Mesenchymal stem cell (in vitro differentiated cells and primary cell): ENCODE measurements at places on chromosomes 5 and 9.

DNA sequence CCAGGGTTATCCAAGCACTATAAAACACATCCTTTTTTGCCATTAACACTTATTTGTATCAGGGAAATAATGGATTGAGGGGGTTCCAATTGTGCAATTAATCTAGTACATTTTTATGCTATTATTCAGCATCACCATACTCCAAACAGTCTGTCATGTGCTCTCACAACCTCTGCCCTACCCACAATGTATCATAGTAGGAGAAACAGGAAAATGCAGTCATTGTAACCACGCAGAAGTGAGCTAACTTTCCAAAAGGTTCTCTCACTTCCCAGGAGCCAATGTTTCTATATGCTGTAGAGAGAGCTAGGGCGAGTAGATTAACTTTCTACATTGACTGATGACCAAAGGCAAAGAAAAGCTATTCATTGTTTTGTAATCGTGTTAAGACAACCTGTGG is 29.8 kb downstream of the DAB2 start:
- DNase-seq, result peak; percentile 83
- peaks cover 80% of the 10 kb centered on the region for H3K36me3 ChIP-seq
- no peak overlapping the region for H3K27ac ChIP-seq

DNA sequence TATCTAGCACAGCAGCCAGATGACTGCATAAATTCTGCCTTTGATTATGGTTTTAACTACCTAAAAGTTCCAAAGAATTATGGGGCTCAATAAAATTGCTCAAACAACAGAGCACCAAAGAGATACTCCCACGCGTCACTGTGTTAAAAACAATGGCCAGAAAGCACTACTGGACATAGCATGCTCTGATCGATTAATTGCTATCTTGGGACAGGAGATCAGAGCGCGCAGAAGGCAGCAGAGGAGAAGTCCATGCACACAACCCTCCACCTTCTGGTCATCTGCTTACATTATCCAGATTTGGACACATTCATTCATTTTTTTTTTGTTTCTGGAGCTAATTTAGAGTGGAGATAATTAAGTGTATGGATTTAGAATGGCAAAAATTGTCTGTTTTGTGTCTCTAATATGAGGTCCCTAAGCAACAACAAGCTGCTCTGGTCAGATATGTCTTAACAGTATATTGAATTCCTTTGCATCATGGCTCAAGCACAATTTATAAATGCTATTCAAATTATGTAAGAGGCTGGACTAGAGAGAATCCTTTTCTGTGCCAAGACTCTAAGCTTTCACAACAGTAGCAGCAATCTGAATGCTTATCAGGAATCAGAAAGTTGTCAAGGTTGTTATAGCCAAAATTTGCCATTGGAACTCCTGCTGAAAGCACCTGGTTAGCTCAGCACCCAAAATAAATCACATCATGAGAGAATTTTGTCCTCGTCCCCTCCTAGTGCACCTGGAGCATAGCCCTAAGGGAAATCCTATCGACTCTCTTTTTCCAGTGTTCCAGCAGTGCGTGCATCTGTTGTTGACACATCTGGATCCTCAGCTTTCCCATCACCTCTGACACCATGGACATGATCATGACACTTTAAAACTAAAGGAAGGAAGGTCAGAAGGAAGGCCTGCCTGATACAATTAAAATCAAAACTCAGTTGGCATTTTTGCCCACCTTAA is 98.6 kb upstream of the HMHB1 start:
- H3K4me1 ChIP-seq, result no peaks in the 10 kb centered on the region
- no peak overlapping the region for H3K27ac ChIP-seq
- H3K4me3 ChIP-seq, result no peak overlapping the region
- no peak for DNase-seq
- H3K36me3 ChIP-seq, result no peaks in the 10 kb centered on the region
- no peaks in the 10 kb centered on the region for H3K27me3 ChIP-seq

GRCh38 chr5:95768731-95769130 is 37.6 kb downstream of the RHOBTB3 start:
- peaks cover 24% of the 10 kb centered on the region for H3K36me3 ChIP-seq
- H3K27me3 ChIP-seq, result no peaks in the 10 kb centered on the region
- no peak for DNase-seq
- H3K4me3 ChIP-seq, result no peak overlapping the region
- peaks cover 6% of the 10 kb centered on the region for H3K4me1 ChIP-seq
- H3K27ac ChIP-seq, result no peak overlapping the region

GRCh38 chr9:134641173-134641989 is at the start of gene COL5A1:
Gene COL5A1, plus strand, starts transcription at chr9:134641803. Its CDS starts 385 bp downstream, at chr9:134642188.
- DNase-seq, result peak; percentile 96
- H3K36me3 ChIP-seq, result no peaks in the 10 kb centered on the region
- peaks cover 45% of the 10 kb centered on the region for H3K4me1 ChIP-seq
- H3K27ac ChIP-seq, result peak within 1 kb of the TSS; percentile 68
- H3K4me3 ChIP-seq, result peak within 1 kb of the TSS; percentile 89

GRCh38 chr5:16932401-16932800 is 3.7 kb downstream of the MYO10 start:
- H3K4me1 ChIP-seq, result peaks cover 8% of the 10 kb centered on the region
- H3K27me3 ChIP-seq, result no peaks in the 10 kb centered on the region
- H3K4me3 ChIP-seq, result no peak overlapping the region
- no peak for DNase-seq

DNA sequence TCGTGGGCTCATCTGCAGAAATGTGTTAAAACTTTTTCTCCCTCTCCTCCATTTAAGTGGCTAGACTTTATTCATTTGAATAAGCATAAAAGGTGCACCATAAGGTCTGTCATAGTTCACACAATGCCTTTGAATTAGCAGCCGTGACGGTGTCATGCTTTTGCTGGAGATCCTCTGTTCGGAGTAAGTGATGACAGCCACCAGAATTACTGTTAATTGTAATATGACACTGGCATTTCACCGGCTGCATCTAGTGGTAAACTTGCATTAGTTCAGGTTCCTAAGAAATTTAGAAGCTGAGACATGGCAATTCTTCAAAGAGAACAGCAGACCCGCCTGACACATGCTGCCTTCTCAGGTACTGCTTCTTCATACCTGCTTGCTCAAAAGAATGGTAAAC is 241.7 kb downstream of the EBF1 start:
- H3K36me3 ChIP-seq, result no peaks in the 10 kb centered on the region
- H3K27me3 ChIP-seq, result peaks cover 3% of the 10 kb centered on the region
- no peak overlapping the region for H3K27ac ChIP-seq
- no peak overlapping the region for H3K4me3 ChIP-seq
- no peak for DNase-seq

- no peaks in the 10 kb centered on the region for H3K36me3 ChIP-seq
- H3K27me3 ChIP-seq, result no peaks in the 10 kb centered on the region
- H3K4me1 ChIP-seq, result peaks cover 2% of the 10 kb centered on the region
- peak overlapping the region; percentile 45 for H3K27ac ChIP-seq
These were observed 103.5 kb downstream of the NDUFAF2 start for GRCh38 chr5:61048534-61048933.

DNA sequence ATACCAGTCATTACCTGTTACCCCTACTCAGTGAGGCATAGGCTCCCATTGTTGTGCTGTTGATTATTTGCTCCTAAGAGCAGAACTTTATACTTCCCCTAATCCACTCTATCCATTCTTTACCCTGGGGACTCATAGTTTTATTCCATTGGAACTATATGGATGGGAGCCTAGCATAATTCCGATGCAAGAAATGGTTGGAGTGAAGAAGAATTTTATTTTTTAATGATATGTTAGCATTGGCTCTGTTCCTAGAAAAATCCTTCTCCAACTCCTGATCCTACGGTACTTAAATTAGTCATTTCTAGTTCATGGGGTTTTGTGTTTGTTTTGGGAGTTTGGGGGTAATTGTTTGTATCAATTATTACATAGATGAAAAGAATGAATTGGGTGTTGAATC is 191.5 kb downstream of the GOLPH3 start:
- no peaks in the 10 kb centered on the region for H3K36me3 ChIP-seq
- peaks cover 4% of the 10 kb centered on the region for H3K4me1 ChIP-seq
- no peak overlapping the region for H3K27ac ChIP-seq
- no peak for DNase-seq
- H3K27me3 ChIP-seq, result no peaks in the 10 kb centered on the region
- H3K4me3 ChIP-seq, result no peak overlapping the region

DNA sequence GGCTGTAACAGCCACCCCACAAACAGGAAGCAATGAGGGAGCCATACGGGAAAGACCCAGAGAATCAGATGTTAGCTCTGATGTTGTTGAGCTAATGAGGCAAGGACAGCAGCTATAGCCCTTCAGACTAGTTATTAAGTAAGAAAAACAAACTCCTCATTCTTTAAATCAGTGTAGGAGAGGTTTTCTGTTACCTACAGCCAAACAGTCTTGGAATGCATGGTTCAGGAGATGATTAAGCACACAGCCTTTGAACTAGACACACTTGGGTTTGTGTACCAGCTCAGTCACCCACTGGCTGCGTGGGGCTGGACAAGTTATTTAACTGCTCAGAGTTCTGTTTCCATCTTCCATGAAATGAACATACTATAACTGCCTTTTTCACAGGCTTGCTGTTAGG is 68.1 kb downstream of the SPOCK1 start:
- H3K27ac ChIP-seq, result no peak overlapping the region
- no peaks in the 10 kb centered on the region for H3K36me3 ChIP-seq
- H3K4me3 ChIP-seq, result no peak overlapping the region

GRCh38 chr5:123181394-123181801 is 92.4 kb downstream of the PRDM6 start:
- DNase-seq, result no peak
- no peaks in the 10 kb centered on the region for H3K27me3 ChIP-seq
- H3K27ac ChIP-seq, result no peak overlapping the region
- no peaks in the 10 kb centered on the region for H3K36me3 ChIP-seq
- H3K4me1 ChIP-seq, result peaks cover 4% of the 10 kb centered on the region
- no peak overlapping the region for H3K4me3 ChIP-seq

- no peaks in the 10 kb centered on the region for H3K36me3 ChIP-seq
- no peak for DNase-seq
- no peaks in the 10 kb centered on the region for H3K4me1 ChIP-seq
- H3K27me3 ChIP-seq, result no peaks in the 10 kb centered on the region
These were observed 235.6 kb downstream of the SPOCK1 start for GRCh38 chr5:137263371-137264005.

DNA sequence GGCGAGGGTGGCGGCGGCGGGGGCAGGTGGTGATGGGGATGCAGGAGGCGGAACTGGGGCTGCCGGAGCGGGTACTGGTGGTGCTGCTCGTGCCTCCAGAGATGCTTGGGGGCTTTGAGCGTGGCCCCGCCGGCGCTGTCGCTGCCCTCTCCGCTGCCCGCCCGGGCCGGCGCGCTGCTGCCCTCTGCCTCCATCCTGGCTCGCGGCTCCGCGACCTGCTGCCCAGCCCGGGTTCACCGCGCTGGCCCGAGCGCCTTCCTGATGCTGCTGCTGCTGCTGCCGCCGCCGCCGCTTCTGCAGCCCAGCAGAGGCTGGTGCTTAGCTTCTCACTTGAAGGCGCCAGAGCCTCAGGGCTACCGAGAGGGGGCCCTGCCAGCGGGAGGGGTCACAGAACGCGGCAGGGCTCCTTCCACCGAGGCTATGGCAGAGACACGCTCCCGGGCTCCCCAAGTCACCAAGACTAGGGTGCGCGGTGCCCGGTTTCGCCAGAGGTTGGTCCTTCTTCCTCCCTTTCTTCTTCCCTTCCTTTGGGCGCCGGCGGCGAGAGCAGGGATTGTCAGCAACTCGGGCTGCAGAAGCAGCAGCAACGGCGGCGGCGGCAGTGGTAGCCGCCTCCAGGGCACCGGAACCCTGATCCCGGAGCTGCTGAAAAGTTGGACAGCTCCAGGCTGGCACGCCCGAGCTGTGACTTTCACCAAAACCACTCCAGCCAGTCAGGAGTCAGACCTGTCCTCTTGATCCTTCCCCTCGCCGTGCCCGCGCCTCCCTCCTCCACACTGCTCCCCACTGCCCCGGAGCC is at the start of gene PDE4D:
Gene PDE4D (minus strand): TSS at position 298 of the 799 bp plus-strand sequence.
- no peaks in the 10 kb centered on the region for H3K36me3 ChIP-seq
- peaks cover 27% of the 10 kb centered on the region for H3K27me3 ChIP-seq
- H3K4me1 ChIP-seq, result peaks cover 15% of the 10 kb centered on the region
- H3K27ac ChIP-seq, result no peak within 1 kb of the TSS
